ENCODE measurements at places on chromosomes 5 and 9.

DNA sequence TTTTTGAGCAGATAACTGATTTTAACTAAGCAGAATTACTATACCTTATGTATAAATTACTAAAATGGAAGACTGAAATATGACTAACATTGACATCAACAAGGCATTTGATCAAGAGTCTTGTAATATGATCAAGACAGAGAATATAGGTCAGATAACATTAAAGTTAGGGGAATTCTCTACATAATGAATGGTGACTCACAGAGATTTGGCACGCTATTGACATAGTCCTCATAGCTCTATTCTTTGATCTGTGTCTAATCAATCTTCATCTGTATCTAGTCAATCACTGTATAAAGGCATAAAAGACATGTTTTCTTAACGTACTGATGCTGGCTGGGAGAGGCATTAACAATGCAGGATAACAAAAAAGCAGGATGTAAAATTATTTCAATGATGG lies 17.4 kb downstream of the ABITRAM start:
- no peak for DNase-seq

GRCh38 chr5:65072850-65073249 lies 304.1 kb downstream of the CWC27 start:
- no peak for DNase-seq

DNA sequence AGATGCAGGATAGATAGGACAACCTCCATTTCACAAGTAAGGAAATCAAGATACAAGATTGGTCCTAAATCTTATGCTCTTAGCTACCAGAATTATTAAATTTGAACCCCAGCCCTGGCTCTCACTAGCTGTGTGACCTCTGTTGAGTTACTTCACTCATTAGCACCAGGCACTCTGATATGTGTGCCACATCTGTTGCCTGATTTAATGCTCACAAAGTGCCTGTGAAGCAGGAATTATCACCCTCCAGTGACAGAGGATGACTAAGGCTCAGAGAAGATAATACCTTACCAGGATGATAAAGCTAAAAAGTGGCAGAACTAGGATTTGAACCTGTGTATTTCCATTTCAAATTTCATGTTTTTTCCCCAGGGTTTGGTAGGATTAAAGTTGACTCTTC lies 110.0 kb downstream of the PLPPR1 start:
- DNase-seq = no peak

- DNase-seq = no peak
These were observed 5.2 kb downstream of the NIPBL start for GRCh38 chr5:36881807-36882206.

GRCh38 chr9:120718316-120718715 lies 4.0 kb upstream of the MEGF9 start:
- no peak for DNase-seq

- DNase-seq = peak; percentile 62
These were observed 974 bp downstream of the CCDC69 start for GRCh38 chr5:151222790-151223446.

DNA sequence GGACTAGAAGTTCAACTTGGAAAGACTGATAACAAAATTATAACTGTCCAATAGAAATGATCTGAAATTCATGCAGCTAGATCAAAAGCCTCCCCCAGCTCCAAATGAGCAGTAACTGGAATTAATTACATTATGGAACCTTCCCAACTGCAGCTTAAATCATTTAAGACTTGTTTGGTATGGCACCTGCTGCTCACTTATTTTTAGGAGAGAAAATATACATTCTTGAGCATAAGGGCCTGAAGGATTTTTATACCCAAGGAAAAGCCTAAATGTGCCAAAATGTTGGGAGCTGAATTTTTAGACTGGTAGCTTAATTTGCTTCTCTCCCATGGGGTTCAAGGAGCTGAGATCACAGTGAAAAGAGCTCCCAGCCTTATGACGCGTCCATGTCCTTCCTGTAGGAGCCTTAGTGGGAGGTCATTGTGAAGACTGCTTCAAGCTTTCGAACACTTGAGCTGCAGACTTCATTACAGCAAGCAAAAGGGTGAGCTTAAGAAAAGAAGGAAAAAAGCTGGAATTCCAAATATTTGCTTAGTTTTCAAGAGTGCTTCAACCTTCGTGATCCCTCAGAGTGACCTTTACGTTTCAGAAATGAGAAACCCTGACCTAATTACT lies 276.0 kb downstream of the DMAC1 start:
- no peak for DNase-seq

- no peak for DNase-seq
These were observed 82.8 kb downstream of the LMX1B start for GRCh38 chr9:126696401-126697145.

DNA sequence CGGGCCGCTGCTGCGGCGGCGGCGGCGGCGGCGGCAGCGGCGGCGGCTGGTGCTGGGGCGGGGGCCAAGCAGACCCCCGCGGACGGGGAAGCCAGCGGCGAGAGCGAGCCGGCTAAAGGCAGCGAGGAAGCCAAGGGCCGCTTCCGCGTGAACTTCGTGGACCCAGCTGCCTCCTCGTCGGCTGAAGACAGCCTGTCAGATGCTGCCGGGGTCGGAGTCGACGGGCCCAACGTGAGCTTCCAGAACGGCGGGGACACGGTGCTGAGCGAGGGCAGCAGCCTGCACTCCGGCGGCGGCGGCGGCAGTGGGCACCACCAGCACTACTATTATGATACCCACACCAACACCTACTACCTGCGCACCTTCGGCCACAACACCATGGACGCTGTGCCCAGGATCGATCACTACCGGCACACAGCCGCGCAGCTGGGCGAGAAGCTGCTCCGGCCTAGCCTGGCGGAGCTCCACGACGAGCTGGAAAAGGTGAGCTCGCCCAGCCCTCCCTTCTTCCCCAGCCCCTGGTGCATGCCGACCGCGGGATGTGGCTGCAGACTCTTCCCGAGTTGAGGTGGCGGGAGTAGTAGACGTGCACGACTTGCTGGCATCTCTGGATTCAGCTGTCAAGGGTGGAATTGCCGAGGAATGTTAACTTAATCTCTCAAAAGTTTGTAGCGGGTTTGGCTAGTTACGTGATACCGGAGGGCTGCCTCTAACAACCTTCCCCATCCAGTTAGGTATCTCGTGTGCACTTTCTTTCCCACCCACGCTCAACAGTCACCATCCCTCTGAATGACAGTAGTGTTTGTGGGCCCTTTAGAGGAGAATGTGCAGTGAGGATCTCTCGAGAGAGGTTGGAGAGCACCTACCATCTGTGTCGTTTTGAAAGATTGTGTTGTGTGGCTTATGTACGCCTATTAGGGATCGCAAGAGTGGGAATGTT lies 932 bp downstream of the SLC12A2 start:
- DNase-seq = peak; percentile 13

- DNase-seq = no peak
These were observed 10.2 kb upstream of the GABRP start for GRCh38 chr5:170773024-170773985.

DNA sequence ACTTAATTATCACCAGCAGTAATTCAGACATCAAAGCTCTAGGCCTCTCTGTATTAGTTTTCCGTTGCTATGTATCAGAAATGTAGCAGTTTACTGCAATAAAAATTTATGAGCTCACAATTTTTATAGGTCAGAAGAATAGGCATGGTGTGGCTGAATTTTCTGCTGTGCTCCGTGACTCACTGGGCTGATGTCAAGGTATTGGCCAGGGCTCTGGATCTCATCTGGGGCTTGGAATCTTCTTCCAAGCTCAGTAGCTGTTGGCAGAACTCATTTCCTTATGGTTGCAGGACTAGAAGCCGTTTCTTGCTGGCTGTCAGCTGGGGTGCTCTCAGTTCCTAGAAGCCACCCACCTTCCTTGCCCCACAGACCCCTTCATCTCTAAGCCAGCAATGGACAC lies 66.3 kb downstream of the PSAT1 start:
- DNase-seq = no peak

GRCh38 chr9:88641456-88642240 lies 106.7 kb downstream of the NXNL2 start:
- DNase-seq = no peak

GRCh38 chr9:125732562-125732961 lies 14.6 kb upstream of the PBX3 start:
- DNase-seq = no peak

- DNase-seq = peak; percentile 32
These were observed 789 bp downstream of the ACER2 start for GRCh38 chr9:19409401-19410194.

DNA sequence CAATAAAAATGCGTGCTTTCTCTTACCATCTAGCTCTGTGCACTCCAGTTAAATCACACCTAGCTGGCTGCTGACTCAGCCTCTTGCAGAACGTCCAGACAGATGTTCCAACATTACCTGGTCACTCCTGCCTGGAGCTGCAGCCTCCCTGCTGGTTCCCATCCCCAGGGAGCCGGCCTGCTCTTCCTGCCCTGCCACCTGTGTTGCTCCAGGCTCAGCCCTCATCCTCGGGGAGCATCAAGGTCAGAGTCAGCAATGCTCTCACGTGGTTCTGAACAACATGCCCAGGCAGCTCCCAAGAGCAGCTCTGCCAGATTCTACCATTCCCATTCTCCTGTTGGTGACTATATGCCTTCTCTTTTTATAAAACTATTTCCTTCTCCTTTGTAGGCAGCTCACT lies 81.3 kb downstream of the GADD45G start:
- no peak for DNase-seq

DNA sequence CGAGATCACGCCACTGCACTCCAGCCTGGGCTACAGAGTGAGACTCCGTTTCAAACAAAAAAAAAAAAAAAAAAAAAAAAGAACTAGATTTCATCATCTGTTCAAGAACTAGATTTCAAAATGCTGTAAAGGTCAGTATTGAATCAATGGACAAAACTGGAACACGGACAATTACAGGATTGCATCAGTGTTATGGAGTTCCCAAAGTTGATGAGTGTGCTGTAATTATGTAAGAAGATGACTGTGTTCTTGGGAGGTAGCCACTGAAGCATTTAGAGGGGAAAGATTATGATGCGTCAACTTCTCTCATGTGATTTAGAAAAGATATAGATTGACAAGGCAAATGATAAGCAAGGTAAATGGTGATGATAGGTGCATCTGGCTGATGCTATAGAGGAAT lies 6.5 kb downstream of the FAM240B start:
- no peak for DNase-seq

DNA sequence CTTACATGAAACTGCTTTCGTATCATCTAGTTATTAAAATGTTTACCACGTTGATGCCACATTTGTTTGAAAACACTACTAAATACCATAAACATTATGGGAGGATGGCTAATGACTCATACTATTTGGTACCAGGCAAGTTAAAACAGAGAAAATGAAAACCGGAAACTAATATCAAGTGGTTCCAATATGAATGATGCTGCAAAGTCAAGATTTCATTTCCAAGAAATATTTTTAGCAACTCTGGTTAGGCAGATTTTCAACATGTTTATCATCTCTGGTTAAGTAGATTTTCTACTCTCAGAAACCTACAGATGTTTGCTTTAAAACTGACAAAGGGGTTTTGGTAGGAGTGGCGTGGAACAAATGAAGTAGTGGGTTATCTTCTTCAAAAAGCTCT lies 4.9 kb upstream of the F2R start:
- DNase-seq = no peak

- DNase-seq = no peak
These were observed 1029.1 kb upstream of the ACO1 start for GRCh38 chr9:31355159-31355882.

- DNase-seq = no peak
These were observed 253.1 kb upstream of the EDIL3 start for GRCh38 chr5:84637662-84638375.

DNA sequence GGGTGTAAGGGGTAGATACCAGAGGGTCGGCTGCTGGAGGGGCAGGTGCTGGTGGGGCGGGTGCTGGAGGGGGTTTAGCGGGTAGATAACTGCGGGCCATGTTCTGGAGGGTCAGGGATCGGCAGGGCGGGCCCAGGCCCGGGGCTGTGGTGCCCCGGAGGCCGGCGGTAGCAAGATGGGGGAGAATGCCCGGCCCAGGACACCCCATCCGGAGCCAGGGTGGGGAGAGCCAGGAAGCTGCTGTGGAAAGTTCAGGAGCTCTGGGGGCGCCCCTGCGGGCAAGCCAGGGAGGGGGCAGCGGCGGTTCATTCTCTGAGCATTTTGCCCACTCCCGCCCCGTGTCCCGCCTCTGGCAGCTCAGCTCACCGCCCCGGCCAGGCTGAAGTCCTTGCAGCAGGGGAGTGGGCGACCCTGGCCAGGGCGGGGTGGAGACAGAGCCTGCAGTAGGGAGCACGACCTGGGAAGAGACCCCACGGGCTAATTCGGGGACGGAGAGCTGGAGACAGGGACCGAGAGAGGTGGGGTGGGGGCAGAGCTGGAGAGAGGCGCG lies 538 bp downstream of the PRRT1B start:
- no peak for DNase-seq

- peak; percentile 58 for DNase-seq
These were observed 28.3 kb upstream of the NEURL1B start for GRCh38 chr5:172612771-172613170.

GRCh38 chr5:78597974-78598371 lies 50.6 kb downstream of the LHFPL2 start:
- no peak for DNase-seq

DNA sequence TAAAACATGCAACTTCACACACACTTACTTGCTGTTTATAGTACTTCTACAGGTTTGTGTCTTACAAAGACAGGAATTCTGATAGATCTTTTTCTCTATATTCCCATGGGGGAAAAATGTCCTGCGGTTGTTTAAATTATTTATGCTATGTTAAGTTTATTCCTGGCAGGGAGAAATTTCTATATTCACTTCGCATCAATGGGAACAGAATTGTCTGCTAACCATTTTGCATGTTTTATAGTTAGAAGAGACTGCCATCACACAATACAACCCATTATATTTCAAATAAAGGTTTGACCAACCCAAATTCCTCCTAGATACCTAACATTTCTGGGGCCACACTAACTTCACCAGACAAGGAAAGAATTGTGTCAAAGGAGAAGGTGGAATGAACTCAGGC lies 110.0 kb upstream of the PRR16 start:
- no peak for DNase-seq

DNA sequence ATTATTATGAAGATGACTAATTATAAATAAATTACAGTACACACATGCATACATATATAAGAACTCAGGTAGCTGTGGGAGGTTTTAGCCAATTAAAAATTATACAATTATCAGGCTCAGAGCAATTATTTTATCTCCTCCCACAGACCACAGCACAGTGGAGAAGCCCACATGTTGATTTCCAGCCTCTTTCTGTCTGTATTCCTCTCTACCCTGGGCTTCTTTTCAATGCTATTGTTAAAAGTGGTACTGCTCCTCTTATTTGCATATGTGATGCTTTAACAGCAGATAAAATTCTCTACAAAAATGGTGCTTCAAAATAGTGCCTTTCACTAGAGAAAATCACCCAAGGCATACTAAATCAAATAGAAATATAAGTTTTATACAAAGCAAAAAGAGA lies 218.7 kb downstream of the NFIB start:
- no peak for DNase-seq

GRCh38 chr5:37807015-37807414 lies 32.8 kb downstream of the GDNF start:
- DNase-seq = no peak
